Ovary (tissue), 10 donors: ENCODE measurements at places on chromosomes 2 and 18. TPM values are rescaled to one million over a fixed set of nuclear protein-coding genes. Genes with fewer than 3 reads are reported as not detected.

DNA sequence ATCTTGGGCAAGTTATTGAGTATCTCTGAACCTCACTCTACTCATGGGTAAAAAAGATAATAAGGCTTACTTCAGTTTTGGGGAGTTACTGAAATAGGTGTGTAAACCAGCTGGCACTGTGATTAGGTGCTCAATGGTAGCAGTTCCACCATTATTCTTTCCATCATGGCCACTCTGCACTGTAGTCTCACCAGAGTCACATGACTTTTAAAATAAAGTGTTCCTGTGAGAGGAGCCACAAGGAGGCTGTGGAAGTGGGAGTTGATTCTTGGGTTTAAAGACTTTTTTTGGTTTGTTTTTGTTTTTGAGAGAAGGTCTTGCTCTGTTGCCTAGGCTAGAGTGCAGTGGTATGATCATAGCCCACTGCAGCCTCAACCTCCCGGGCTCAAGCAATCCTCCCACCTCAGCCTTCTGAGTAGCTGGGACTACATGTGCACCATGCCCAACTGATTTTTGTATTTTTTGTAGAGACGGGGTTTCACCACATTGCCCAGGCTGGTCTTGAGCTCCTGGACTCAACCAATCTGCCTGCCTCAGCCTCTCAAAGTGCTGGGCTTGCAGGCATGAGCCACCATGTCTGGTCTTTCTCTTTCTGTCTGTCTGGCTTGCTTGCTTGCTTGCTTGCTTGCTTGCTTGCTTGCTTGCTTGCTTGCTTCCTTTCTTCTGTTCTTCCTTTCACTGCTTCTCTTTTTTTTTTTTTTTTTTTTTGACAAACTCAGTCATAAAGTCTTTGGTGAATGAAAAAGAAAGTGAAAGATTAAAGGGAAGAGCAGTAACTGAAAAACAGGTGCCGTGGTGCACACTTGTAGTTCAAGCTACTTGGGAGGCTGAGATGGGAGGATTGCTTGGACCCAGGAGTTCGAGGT lies 21.2 kb upstream of the ACVR1 start:
- H3K27me3 ChIP-seq: no peaks in the 10 kb centered on the region
- H3K4me1 ChIP-seq: peaks cover 7% of the 10 kb centered on the region
- H3K36me3 ChIP-seq: no peaks in the 10 kb centered on the region

GRCh38 chr2:38074058-38074763 lies 1.7 kb downstream of the CYP1B1 start:
- peak overlapping the region; percentile 16 for H3K27ac ChIP-seq
- H3K4me3 ChIP-seq: peak overlapping the region; percentile 44
- H3K4me1 ChIP-seq: peaks cover 3% of the 10 kb centered on the region
- no peak for DNase-seq
- H3K36me3 ChIP-seq: no peaks in the 10 kb centered on the region

DNA sequence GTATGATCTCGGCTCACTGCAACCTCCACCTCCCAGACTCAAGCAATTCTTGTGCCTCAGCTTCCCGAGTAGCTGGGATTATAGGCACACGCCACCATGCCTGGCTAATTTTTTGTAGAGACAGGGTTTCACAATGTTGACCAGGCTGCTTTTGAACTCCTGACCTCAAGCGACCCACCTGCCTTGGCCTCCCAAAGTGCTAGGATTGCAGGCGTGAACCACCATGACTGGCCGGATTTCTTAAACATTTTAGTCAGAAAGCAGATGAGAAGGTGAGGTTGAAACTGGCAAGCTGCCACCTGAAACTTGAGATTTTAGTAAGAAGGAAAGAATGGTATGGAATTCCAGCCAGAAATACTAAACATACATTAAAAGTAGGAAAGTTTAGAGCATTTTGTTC lies 31.9 kb downstream of the KLHL23 start:
- no peak for DNase-seq
- no peaks in the 10 kb centered on the region for H3K27me3 ChIP-seq
- no peak overlapping the region for H3K27ac ChIP-seq
- no peak overlapping the region for H3K4me3 ChIP-seq
- no peaks in the 10 kb centered on the region for H3K4me1 ChIP-seq

GRCh38 chr18:23416298-23416697 lies 36.8 kb upstream of the RIOK3 start:
- no peak overlapping the region for H3K27ac ChIP-seq
- H3K27me3 ChIP-seq: no peaks in the 10 kb centered on the region
- H3K36me3 ChIP-seq: no peaks in the 10 kb centered on the region
- H3K4me1 ChIP-seq: no peaks in the 10 kb centered on the region
- no peak overlapping the region for H3K4me3 ChIP-seq

DNA sequence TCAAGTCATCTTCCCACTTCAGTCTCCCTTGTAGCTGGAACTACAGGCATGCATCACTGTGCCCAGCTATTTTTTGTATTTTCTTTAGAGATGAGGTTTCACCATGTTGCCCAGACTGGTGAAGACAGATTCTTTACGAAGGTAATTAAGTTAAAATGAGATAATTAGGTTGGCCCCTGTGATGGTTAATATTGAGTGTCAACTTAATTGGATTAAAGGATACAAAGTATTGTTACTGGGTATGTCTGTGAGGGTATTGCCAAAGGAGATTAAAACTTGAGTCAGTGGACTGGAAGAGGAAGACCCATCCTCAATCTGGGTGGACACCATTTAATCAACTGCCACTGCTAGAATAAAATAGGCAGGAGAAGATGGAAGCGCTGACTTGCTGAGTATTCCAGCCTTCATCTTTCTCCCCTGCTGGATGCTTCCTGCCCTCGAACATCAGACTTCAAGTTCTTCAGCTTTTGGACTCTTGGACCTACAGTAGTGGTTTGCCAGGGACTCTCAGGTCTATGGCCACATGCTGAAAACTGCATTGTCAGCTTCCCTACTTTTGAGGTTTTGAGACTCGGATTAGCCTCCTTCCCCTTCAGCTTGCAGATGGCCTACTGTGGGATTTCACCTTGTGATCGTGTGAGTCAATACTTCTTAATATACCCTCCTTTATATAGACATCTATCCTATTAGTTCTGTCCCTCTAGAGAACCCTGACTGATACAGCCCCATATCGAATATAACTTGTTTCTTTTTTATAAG lies 269.1 kb downstream of the TMX3 start:
- no peaks in the 10 kb centered on the region for H3K27me3 ChIP-seq
- no peak overlapping the region for H3K27ac ChIP-seq
- H3K36me3 ChIP-seq: no peaks in the 10 kb centered on the region
- H3K4me3 ChIP-seq: no peak overlapping the region

DNA sequence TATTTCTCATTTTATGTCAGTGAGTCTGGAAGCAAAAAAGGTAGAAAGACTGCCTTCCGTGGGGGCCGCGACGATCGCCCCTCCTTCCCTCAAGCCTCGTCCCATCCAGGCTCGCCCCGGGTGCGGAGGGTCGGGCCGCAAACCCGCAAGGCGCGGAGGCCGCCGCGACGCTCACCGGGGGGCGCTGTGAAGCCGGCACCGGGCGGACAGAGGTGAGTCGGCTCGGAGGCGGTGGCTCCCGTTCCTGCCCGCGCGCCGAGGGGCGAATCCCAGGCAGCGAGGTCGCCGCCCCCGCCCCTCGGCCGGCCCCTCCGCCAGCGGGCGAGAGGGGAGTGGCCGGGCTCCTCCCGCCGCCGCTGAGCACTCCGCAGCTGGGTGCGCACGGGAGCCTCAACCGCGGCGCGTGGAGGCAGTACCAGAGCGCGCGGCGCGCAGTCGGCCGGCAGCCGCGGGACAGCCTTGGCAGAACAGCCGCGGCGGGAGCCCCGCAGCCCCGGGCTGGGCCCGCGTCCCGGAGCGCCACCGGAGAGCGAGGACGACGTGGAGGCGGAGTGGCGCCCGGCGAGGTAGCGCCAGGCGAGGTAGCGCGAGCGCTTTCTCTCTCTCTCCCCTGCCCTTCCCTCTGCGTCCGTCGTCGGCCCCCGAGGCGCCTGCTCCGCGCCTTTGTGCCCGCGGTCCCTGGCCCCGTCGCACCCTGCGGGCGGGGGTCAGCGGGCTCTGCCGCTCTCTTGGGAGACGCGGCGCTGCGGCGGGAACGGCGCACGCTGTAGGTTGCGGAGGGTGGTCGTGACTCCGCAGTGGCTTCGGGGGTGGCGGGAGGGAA lies at the start of gene MYO1B:
TSS of gene MYO1B (plus strand) at position 359 of the 823 bp plus-strand sequence. CDS start 31,492 bp downstream, outside the sequence.
- no peaks in the 10 kb centered on the region for H3K27me3 ChIP-seq
- peak; percentile 81 for DNase-seq
- H3K27ac ChIP-seq: peak within 1 kb of the TSS; percentile 59
- peak within 1 kb of the TSS; percentile 47 for H3K4me3 ChIP-seq
- no peaks in the 10 kb centered on the region for H3K36me3 ChIP-seq
- peaks cover 10% of the 10 kb centered on the region for H3K4me1 ChIP-seq

DNA sequence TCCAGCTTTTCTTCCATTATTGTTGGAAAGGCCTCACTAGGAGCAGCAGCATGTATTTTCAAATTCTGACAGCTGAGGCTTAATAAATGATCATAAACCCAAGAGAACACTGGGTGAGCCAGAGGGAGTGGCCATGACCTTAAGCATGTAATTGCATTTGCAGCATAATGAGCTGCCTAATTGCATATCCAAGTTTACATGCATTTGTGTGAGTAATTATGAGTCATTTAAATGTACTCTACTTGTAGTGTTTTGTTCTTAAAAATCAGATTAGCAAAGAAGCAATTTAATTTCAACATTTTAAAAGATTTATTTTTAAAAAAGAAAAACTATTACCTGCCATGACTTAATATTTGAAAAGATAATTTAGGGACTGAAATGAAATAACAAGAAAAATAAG lies 74.8 kb downstream of the NOL10 start:
- DNase-seq: no peak
- H3K27me3 ChIP-seq: no peaks in the 10 kb centered on the region
- no peaks in the 10 kb centered on the region for H3K4me1 ChIP-seq
- no peaks in the 10 kb centered on the region for H3K36me3 ChIP-seq

DNA sequence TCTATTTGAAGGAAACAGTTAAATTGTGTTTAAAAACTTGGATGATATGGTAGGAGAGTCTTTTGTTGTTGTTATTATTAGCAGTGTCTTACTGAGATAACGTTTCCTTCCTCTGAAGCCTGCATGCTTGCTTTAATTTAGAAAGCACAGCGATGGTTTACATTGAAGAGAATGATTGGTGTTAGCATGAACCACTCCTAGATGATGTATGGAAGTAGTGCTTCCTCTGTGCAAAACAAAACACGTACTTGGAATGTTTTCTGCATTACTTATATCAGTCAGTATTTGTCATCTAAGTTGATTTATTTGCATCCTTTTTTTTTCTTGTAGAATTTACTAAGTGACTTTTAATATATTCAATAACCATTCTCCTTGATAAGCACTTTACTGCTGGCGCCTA lies 89.0 kb downstream of the UGGT1 start:
- H3K27ac ChIP-seq: no peak overlapping the region
- no peaks in the 10 kb centered on the region for H3K4me1 ChIP-seq
- H3K36me3 ChIP-seq: no peaks in the 10 kb centered on the region
- H3K27me3 ChIP-seq: no peaks in the 10 kb centered on the region

- no peak overlapping the region for H3K27ac ChIP-seq
- H3K36me3 ChIP-seq: peaks cover 3% of the 10 kb centered on the region
- H3K4me1 ChIP-seq: no peaks in the 10 kb centered on the region
- no peak overlapping the region for H3K4me3 ChIP-seq
Observed at GRCh38 chr2:11630855-11631254, 39.1 kb downstream of the NTSR2 start.

DNA sequence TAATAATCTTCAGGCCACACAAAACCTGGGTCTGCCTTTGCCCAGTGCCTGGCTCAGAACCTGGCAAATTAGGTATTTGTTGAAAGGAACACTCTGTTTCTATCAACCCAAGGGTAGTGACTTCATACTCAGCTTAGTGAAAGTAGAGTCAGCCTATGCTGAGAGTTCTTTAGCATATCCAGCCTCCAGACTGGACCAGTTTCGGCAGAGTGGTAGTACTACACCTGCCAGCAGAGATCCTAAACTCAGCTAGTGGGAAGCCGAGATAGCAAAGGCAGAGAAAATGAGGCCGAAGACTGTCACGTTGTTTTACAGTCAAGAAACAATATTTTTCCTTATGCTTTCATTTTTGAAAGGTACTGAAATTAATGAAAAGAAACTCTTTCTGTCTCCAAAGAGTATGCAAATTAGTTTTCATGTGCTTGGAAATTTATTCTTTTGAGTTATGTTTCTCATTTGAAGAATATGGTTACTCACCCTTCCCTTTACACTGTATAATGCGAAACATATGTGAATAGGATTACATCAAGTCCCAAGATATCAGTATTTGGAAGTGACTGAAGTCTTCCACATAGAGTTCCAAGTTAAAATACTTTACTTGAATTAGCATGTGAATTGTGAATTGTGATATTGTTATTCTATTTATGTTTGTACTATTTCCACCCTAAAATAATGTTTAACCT lies 52.2 kb upstream of the UGP2 start:
- H3K27me3 ChIP-seq: no peaks in the 10 kb centered on the region
- H3K4me3 ChIP-seq: no peak overlapping the region
- no peak for DNase-seq
- no peaks in the 10 kb centered on the region for H3K36me3 ChIP-seq
- H3K4me1 ChIP-seq: no peaks in the 10 kb centered on the region
- H3K27ac ChIP-seq: no peak overlapping the region

DNA sequence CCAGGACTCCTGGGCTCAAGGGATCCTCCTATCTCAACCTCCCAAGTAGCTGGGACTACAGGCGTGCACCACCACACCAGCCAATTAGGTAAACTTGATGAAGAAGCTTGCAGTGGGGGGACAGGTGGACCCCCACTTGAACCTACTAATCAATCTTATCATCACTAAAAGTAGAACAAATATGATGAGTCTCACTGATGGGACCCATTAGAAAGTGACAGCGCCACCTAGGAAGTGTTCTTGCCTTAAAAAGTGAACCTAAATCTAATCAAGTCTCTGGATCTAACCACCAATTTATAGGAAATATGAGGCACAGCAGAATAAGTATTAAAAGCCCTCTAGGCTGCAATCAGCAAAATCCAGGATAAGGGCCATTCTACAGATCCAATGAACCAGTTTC lies 79.2 kb downstream of the BIN1 start:
- no peak for DNase-seq
- H3K36me3 ChIP-seq: no peaks in the 10 kb centered on the region
- H3K4me3 ChIP-seq: no peak overlapping the region

DNA sequence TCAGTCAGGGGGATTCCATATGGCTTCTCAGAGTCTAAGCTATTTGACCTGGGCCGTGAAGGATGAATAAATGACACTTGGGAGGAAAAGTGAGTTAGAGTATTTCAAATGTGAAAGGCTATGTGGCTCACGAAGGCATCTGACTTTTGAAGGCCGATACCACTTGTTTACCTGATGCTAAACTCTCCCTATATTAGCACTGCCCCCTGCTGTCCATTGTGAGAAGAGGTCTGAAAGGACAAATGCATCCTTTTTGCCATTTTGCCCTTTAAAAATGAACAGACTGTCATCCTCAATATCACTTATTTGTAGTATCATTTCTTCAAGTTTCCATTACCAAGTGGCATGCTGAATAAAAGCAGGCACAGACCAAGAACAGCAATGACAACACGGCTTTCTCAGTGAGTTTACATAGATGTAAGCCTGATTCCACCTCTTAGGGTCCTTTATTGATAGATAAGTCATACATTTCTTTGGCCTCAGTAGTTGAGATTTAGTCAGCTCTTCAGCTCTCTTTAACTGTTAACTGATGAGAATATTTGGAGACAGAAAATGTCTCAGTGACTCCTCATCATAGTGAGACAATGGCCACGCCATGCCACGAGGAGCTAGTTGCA lies 40.1 kb downstream of the DOCK10 start:
- no peaks in the 10 kb centered on the region for H3K36me3 ChIP-seq
- no peak overlapping the region for H3K27ac ChIP-seq
- H3K4me1 ChIP-seq: peaks cover 9% of the 10 kb centered on the region
- no peak for DNase-seq
- no peaks in the 10 kb centered on the region for H3K27me3 ChIP-seq
- no peak overlapping the region for H3K4me3 ChIP-seq

SNRNP200 gene
- total RNA-seq: 125 TPM

DLX2 gene
- not detected for total RNA-seq

ANKRD30B gene
- not detected for total RNA-seq

MAP3K19 gene
- total RNA-seq: 23.2 TPM

STARD7 gene
- 90.9 TPM for total RNA-seq

CHRNG gene
- total RNA-seq: not detected

GRHL1 gene
- total RNA-seq: 1.1 TPM

C2orf66 gene
- total RNA-seq: not detected
